ENCODE measurements at places on chromosomes 11 and 22.

- no peak for DNase-seq
These were observed 354.7 kb downstream of the LARGE1 start for GRCh38 chr22:33565580-33565995.

DNA sequence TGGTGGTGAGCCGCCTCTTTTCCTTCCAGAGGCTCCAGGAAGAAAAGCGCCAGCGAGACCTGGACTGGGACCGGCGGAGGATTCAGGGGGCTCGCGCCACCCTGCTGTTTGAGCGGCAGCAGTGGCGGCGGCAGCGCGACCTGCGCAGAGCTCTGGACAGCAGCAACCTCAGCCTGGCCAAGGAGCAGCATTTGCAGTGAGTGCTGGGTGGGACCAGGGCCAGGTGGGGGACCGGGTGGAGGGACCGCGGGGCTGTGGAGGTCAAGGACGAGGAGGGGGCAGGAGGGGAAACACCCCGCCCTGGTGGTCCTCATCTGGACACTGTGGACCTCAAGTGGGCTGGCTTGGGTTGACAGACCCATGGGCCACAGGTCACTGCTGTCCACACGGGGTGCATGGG lies 17.4 kb downstream of the RIBC2 start:
- DNase-seq, result no peak

DNA sequence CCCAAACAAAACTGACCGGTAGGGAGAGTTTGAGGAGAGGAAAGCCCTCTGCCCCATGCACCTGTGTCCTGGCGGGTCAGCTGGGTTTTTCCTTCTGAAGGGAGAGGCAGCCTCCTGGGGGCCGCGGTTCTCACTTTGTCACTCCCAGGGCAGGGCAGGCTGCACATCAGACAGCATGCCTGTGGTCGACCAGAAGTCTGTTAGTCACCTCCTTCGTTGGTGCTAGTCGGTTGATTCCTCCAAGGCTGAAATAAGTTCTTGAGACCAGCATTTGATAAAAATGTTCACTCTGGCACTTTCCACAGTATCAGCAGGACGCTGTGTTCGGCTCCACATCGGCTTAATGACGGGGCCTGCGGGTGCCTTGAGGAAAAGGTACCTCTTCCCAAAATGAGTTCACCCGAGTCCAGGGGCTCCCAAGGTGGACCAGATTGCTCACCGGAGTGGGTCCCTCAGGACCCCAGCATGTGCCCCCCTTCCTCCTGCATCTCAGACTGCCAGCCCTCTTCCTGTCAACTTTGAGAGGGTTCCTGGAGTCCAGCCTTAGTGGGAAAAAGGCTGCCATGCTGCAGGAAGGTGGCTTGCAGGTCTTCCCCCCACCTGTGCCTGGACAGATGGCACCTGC lies 373.7 kb upstream of the B3GAT1 start:
- no peak for DNase-seq

DNA sequence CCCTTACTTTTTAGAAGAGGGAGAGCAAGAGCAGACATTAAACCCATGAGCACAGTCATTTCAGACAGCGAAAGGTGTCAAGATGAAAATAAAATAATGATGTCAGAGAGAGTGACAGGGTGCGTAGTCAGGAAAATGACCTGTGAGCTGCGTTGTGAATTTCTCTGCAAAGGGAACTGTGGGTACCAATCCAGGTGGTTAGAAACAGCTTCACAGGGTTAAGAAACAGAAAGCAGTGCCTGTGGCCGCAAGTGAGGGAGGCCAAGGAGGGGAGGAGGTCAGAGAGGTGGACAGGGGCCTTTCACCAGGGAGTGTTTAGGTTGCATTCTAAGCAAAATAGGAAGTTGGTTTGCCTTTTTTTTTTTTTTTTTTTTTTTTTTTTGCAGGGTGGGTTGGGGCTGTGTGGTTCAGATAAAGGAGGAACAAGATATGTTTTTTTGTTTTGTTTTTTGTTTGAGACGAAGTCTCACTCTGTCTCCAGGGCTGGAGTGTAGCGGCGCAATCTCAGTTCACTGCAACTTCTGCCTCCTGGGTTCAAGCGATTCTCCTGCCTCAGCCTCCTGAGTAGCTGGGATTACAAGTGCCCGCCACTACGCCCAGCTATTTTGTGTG lies 7.9 kb downstream of the TIGD3 start:
- DNase-seq, result no peak

DNA sequence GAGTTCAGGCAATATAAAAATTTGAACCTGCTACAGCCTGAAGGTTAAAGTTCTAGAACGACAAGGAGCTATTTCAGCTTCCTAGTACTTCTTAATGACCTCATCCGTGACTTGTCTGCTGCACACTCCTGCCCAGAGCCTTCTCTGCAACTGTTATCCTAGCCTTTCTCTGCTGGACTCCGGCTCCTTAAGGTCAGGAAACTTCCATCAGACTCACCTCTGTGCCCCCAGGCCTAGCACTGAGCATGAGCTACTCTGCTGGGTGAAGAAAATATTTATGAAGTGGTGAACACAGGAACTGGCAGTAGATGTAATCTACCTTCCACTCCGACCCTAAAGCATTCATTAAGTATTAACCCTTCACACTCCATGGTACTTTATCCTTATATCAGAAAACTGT lies 18.4 kb downstream of the CSNK2A3 start:
- DNase-seq, result no peak

DNA sequence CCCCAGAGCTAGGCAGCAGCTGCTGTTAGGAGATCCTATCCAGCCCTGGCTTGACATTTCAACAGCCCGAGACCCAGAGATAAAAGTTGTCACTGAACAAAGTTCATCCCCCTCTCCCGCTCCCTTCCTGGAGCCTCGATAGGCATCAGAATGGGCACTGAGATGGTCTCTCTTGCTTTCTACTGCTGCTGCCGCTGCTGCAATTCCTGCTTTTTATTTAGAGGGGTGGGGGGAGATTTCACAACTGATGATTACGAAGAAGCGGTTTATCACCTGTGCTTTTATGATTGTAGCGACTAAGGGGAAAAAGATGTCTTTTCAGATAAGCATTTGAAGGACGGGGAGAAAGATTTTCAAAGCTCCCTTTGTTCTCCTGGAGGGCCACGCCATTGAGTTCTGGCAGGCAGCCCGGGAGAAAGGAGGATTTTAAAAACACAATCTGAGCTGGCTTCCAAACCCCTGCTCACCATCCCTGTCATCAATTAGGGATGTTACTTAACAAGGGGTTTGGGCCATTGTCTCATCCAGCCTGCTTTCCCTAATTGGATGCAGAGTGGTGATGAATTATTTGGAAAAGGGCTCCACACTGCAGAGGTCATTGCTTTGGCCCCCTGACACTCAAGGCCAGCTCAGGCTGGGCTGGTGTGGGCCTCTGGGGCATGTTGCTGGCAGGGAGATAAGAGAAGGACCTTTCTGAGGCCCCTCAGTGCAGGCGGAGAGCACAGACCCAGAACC lies 344.7 kb downstream of the BUD13 start:
- no peak for DNase-seq

All from NCI-H1694 (cell line).